ENCODE measurements at places on chromosomes 5 and 9.

- no peak for DNase-seq
Observed at GRCh38 chr9:86075132-86076109, 23.9 kb downstream of the GOLM1 start.

- no peak for DNase-seq
Observed at GRCh38 chr9:107260437-107261081, 22.5 kb upstream of the RAD23B start.

DNA sequence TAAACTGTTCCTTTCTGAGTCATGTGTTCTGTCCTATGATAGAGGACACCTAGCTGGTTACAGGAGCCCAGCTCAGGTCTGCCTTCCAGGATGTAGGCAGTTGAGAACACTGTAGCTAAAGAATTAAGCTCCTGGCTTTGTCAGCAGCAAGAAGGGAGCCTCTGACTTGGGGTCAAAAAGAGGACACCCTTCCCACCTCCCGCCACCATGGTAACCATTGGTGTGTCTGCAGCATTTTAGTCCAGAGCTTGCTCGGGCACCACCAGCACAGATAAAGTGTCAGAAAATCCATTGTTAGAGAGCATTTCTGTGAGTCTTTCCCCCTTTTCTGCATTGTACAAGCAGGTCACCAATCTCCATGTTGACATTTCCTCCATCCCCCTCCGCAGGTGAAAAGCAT, 181.7 kb downstream of the DOCK8 start:
- no peak for DNase-seq

- DNase-seq = no peak
Observed at GRCh38 chr5:15702102-15702501, 202.1 kb downstream of the FBXL7 start.

- DNase-seq = no peak
Observed at GRCh38 chr9:2955575-2955974, 111.7 kb upstream of the PUM3 start.

DNA sequence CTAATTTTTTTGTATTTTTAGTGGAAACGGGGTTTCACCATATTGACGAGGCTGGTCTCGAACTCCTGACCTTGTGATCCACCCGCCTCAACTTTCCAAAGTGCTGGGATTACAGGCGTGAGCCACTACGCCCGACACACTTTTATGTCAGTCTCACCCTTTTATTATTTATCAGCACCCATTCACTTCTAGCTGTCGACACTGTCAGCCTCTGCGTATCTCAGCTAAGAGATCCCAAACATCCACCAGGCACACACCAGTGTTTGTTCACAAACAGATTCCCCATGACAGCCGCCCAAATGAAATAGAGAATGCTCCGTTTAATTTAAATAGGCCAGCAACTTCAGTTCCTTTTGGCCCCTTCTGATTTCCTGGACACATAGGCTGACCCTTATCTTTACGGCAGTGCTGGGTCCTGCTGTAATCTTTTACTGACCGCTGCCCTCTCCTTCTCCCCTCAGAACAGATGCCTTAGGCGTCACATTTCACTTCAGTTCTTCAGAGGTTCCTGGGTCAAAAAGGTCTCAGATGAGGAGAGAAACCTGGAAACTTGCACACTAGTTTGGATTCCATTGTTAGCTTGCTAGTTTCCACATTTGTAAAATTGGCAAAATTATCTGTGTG, 43.1 kb upstream of the CKMT2 start:
- DNase-seq = no peak

- DNase-seq = no peak
Observed at GRCh38 chr5:116765441-116765840, 190.8 kb upstream of the SEMA6A start.

DNA sequence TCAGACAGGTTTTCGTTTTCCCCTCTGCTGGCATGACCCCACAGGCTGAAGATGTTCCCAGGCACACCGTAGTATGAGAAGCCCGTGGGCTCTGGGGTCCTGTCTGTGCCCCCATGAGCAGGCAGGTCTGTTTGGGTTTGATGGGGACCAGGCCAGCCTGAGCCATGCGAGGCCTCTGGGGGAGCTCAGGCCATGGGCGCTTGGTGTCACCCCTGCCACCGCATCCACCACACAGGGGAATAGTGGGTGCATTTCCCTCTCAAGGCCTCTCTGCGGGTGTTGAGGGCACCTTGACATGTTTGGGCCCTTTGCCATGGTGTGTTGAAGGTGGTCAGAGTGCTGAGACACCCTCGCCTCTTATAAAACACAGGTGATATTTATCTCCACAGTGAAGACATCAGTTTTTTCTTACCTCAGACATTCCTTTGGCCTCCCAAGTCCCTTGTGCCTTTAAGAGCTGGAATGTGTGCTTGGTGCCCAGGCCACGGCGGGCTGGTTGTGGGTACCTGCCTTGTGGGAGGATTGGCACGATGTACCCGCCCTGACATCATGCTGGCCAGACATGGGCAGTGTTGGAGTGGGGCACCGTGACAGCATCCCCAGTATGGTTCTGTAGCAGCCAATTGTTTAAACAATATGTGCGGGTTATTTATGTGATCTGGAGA, 68.3 kb downstream of the WNK2 start:
- DNase-seq = no peak

GRCh38 chr9:132487351-132487791, 77.4 kb downstream of the CFAP77 start:
- peak; percentile 70 for DNase-seq

DNA sequence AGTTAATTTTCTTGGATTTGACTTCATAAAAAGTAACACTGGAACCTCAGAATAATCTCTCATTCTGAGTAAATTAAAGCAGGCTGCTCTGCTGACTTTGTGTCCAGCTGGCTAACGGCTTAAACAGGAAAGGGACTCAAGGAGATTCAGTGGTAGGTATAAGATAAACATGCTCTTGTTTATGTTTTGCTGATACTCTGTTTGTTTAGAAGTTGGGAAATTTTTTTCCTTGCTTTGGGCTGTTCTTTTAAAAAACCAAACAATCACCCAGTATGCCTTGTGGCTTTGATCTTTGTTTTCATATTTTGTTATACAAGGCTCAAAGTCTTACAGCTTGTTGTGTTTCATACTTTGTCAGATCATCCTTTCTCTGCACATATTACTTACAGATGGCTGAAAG, 237.6 kb upstream of the RIOK2 start:
- DNase-seq = no peak

DNA sequence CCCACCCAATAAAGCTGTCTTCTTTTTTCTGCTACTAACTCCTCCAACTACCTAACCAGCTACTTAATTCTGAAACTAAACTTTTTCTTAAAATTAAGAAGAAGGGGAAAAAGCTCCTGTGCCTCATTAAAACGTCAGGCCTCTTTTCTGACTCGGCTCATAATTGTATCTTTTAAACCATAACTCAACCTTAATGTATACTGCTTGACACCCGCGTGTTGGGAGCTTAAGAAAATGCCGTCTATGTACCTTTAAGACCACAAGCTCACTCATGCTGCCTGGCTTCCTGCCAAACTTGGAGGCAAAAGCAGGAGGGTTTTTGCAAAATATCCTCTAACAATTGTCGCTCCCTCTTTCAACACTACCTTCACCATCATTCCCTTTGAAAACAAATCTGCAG, 5.0 kb downstream of the EBF1 start:
- peak; percentile 42 for DNase-seq

- no peak for DNase-seq
Observed at GRCh38 chr5:57717555-57717954, 234.9 kb upstream of the ACTBL2 start.

DNA sequence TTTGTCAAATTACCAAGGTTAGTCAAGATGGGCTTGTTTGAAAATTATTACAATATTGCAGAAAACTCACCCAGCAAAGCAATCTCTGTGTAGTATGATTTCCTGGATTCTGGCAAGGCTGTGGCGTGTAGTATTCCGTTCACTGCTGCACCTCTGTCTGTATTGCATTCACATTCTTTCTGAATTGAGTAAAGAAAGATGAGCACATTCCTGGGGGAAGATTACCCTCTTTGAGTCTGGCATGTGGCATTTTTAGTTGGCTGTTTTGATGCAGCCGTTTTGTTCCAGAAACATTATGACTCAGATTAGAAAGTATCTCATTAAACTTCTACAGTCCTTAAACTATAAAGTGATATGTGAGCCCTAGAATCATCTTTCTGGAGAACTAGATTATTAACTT, 197.7 kb downstream of the TENT4A start:
- no peak for DNase-seq

GRCh38 chr5:6178846-6179532, 199.4 kb downstream of the MED10 start:
- DNase-seq = no peak

DNA sequence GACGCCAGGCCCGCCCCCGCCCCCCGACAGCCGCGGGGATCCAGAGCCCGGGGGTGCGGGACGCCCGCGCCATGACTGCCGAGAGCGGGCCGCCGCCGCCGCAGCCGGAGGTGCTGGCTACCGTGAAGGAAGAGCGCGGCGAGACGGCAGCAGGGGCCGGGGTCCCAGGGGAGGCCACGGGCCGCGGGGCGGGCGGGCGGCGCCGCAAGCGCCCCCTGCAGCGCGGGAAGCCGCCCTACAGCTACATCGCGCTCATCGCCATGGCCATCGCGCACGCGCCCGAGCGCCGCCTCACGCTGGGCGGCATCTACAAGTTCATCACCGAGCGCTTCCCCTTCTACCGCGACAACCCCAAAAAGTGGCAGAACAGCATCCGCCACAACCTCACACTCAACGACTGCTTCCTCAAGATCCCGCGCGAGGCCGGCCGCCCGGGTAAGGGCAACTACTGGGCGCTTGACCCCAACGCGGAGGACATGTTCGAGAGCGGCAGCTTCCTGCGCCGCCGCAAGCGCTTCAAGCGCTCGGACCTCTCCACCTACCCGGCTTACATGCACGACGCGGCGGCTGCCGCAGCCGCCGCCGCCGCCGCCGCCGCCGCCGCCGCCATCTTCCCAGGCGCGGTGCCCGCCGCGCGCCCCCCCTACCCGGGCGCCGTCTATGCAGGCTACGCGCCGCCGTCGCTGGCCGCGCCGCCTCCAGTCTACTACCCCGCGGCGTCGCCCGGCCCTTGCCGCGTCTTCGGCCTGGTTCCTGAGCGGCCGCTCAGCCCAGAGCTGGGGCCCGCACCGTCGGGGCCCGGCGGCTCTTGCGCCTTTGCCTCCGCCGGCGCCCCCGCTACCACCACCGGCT, 1.0 kb downstream of the FOXE1 start:
- peak; percentile 65 for DNase-seq

DNA sequence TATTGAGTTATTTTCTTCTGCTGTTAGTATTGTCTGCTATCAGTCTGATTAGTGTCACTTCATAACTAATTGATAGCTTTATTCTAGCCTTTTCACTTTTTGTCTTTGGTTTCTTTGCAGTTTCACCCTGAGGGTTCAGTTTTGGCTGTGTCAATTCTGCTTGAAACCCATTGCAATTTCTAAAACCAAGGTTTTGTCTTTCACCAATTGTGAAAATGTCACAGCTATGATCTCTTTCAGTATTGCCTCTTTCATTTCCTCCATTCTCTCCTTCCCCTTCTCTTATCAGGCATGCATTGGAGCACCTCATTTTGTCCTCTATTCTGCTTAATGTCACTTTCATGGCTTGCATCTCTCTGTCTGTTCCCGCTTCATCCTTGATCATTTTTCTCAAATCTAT, 248.1 kb downstream of the YTHDC2 start:
- no peak for DNase-seq

DNA sequence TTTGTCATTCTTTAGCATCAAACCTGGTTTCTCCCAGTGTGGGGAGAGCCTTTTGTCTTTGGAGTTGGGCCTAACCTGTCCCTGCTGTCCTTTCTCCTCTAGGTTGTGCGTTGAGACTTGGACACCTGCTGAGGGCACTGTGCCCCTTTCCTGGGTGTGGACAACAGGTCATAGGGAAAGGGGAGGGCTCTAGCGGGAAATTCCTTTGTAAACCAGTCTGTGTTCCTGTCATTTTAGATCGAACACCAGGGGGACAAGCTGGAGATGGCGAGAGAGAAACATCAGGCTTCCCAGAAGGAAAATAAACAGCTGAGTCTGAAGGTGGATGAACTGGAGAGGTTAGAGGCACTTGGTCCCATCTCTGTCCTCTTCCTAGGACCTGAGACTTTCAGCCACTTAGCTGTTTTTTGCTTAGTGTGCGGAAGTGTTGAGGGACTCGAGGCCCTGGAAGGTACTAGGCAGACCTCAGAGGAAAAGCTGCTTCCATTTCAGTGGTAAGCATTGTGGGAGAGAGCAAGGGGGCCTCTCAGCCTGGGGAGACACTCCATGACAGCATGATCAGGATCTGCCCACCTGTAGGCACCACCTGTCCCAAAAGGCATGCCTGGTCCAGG, 8.6 kb upstream of the GLE1 start:
- no peak for DNase-seq

GRCh38 chr5:73859696-73860095, 233.7 kb downstream of the ARHGEF28 start:
- DNase-seq = no peak
